ENCODE measurements at places on chromosomes 7 and 10.

- no peak for DNase-seq
These were observed 880.0 kb upstream of the LRRTM3 start for GRCh38 chr10:66045859-66046258.

GRCh38 chr7:37738321-37738720 lies 54.8 kb downstream of the GPR141 start:
- no peak for DNase-seq

- no peak for DNase-seq
These were observed 37.9 kb upstream of the PDGFA start for GRCh38 chr7:557558-557881.

GRCh38 chr7:80563561-80564327 lies 51.9 kb upstream of the GNAT3 start:
- no peak for DNase-seq

DNA sequence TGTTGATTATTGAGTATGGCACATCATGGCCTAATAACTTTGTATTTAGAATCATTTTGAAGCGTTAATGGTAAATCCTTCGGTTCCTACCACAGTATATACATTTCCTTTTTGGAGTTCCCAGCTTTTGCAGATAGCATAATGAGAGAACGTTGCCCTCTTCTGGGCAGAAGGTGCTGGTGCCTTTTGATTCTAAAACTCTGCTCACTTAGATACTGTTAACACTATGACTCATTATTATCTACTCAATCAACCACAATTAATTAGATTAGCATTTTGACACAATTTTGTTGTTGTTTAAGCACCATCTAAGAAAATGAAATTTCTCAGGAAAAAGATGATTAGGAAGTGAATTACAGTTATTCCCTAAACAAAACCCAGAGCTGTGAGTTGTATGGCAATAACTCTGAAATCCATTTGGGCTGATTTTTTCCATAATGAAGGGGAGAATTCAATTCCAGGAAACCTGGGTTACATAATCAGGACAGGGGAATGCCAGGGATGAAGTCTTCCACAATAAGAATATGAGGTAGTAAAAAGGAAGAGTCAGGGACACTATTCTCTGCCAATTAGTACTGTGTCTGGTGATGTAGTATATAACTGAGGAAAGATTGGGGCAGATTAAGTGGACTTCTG lies 11.5 kb upstream of the DLD start:
- no peak for DNase-seq

GRCh38 chr10:126049759-126050700 lies 153.7 kb downstream of the FANK1 start:
- DNase-seq: no peak

GRCh38 chr10:52665821-52666220 lies 106.8 kb downstream of the MBL2 start:
- no peak for DNase-seq

GRCh38 chr10:60170250-60170649 lies 219.4 kb downstream of the ANK3 start:
- no peak for DNase-seq

DNA sequence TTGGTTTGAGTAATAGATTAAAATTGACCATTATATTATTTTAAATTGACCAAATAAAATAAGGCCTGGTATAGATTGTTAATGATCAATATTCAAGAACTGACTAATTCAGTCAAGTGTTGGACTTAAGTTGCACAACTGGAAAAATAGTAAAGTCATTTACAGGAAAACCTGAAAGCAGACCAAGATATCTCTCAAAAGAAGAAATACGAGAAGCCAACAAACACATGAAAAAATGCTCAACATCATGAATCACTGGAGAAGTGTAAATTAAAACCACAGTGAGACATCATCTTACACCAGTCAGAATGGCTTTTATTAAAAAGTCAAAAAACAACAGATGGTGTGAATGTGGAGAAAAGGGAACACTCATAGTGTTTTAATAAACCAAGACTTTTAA lies 80.4 kb upstream of the MALRD1 start:
- no peak for DNase-seq

DNA sequence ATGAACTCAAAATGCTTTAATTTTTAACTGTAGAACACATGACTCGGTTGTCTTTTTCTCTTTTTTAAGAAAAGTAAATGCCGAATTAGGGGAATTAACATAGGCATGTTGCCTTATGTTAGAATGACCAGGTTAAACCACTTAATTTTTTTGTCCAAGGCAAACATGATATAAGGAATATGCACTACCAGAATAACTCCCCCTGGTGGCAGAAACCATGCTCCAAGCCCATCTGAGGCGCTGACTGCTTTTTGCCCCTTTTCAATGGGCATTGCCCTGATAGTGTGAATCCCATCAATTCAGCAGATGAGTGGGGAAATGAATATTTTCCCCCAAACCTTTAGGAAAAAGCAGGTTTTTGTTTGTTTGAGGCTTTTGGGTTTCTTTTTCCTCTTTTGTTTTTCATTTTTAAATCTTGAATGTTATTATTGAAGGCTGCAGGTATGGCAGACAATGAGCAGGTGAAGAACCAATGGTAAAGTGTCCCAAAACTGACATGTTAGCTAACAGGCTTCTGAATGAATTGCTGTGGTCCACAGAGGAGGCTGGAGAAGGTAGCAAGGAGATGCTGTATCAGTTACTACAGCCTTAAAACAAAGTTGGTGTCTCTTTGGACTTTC lies 284.3 kb downstream of the SORCS3 start:
- no peak for DNase-seq

All from stimulated activated CD8-positive, alpha-beta memory T cell treated with anti-CD3 and anti-CD28 coated beads, Interleukin-2, amount 100 ng/mL, for 1 hour (primary cell).